ENCODE measurements at places on chromosomes 4 and X.

GRCh38 chr4:77433418-77433733 is 172.2 kb upstream of the CXCL13 start:
- DNase-seq: peak; percentile 67

DNA sequence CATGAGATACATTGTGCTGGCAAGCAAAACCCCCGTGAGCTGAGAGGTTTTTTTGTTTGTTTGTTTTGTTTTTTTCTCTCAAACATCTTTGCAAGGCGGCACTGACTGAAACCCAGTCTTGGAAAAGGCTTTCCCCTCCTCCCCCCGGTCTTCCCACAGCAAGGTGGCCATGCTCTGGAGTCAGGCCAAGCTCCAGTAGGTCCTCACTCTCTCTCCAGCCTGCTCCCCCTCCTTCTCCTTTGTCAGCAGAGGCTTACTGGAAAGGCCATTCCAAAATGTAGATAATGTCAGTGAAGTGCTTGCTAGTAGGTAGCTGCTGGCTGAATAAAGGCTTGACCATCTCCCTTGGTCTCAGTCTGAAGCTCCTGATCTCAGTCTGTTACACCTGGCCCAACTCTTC is 32.6 kb downstream of the FRMPD3 start:
- DNase-seq: no peak

DNA sequence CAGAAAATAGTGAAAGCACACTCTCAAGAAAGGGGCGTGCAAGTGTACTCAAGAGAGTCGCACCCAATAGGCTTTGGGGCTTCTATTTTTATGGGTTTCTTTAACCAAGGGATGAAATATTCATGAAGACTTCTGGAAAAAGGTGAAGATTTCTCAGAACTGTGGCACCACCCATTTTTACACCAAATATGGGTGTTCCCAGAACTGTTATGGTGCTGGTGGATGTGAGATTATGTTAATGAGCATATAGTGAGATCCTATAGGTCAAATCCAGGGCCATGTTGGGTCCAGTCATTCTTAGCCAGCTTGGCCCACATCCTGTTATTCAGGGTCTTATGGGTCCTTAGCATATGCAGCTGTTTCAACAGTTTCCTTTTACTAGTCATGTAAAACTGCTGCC is 61.0 kb upstream of the SMIM10 start:
- DNase-seq: no peak

- no peak for DNase-seq
These were observed 374.5 kb upstream of the FMR1 start for GRCh38 chrX:147537172-147537571.

GRCh38 chrX:70434914-70435586 is 9.6 kb upstream of the DLG3 start:
- DNase-seq: no peak

GRCh38 chr4:167838686-167839085 is 253.7 kb upstream of the ANXA10 start:
- no peak for DNase-seq

DNA sequence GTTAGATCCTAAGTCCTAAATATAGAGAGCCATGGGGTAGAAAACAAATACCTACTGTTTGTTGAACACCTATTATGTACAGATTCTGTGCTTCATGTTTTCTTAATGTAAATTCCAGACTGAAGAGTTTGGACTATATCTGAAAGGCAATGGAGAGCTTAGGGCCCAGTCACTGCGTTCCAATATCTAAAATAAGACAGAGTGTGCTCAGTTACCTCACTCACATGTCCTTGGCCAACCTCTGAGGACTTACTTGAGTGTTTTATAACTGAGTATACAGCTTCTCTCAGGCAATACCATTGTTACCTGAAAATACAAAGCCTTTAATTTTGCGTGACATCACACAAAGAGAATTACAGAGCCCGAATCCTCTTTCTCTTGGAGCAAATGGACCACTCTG is 53.2 kb downstream of the GRIA3 start:
- DNase-seq: no peak

DNA sequence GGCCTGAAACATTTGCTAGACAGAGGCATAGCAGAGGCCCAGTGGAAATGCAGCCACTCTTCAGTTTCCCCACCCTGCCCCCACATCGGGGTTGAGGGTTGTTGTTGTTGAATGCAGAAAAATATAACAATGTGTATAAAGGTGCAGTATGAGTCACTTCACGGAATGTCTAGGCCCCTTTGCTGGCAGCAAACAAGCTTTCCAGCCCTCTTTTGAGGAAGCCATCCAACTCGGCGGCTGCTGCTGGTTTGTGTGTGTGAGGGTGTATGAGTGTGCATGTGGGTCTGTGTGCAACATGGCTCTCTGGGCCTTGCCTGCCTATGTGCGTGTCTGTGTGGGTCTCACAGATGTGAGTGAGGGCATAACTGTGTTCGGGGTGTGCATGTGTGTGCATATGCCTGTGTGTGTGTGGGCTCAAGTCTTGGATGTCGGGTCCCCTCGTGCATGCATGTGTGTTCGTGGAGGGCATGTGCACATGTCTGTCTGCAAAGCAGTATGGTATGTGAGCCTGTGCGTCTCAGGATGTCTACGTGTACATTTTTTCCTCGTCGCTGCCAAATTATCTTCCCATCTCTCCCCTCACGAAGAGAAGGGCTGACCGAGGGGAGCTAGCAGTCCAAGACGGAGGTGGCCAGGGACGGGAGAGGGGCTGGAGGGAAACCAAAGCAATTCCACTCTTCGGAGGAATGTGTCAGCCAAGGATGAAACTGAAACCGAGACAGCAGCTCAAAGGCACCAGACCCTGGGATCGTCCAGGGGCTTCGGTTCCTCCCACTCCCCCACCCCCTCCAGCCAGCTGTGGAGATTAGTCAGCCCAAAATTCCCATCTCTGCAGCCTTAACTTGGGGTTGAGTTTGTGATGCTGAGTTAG is 8.4 kb upstream of the ELF4 start:
- DNase-seq: peak; percentile 55

All from inflammatory macrophage treated with lipopolysaccharide for 4 hours (primary cell).